CD8-positive, alpha-beta memory T cell (primary cell): ENCODE measurements at places on chromosomes 3 and 15. TPM values are rescaled to one million over a fixed set of nuclear protein-coding genes. Genes with fewer than 3 reads are reported as not detected.

Gene CFAP20DC
- 1.00 TPM for total RNA-seq

Gene LDHAL6B
- not detected for total RNA-seq

Gene DHFR2
- total RNA-seq: 6.9 TPM

Gene CCDC32
- 34.9 TPM for total RNA-seq

Gene MAP6D1
- 3.8 TPM for total RNA-seq

Gene DISP2
- total RNA-seq: 1.1 TPM

Gene IGSF10
- not detected for total RNA-seq

Gene SLC9A9
- total RNA-seq: 1.2 TPM

Gene GOLGA6L4
- total RNA-seq: 0.62 TPM

Gene LPCAT4
- total RNA-seq: 57.4 TPM

Gene DHX30
- 117 TPM for total RNA-seq

Gene SLC22A13
- 0.28 TPM for total RNA-seq

Gene RHOV
- 0.40 TPM for total RNA-seq

Gene KNG1
- total RNA-seq: not detected

Gene LRIG1
- total RNA-seq: 37.9 TPM

Gene CCR3
- not detected for total RNA-seq

Gene MAP1A
- 0.75 TPM for total RNA-seq

Gene SLC51B
- total RNA-seq: not detected

Gene INSYN1
- not detected for total RNA-seq

Gene TPRG1
- total RNA-seq: 28.6 TPM

Gene PIERCE2
- 0.44 TPM for total RNA-seq

Gene CTDSPL2
- 63.0 TPM for total RNA-seq
